Cerebellar nuclear complex (tissue), 1 donor: ENCODE measurements at places on chromosomes 7 and 10.

DNA sequence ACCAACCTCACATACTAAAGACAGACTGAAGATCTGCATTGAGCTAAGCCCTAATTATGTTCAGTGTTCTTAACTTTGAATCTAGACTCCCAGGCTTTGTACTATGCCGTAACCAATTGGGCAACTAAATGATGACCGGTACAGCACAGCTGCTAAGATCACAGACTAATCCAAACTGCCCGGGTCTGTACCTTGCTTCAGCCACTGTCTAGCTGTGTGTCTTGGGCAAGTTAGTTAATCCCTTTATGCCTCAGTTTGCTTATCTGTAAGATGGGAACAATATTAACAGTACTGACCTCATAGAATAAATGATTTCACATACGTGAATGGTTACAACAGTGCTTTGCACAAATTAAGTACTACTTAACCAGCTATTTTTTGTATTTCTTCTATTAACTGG, 205.8 kb upstream of the NFE2L3 start:
- no peak for DNase-seq

DNA sequence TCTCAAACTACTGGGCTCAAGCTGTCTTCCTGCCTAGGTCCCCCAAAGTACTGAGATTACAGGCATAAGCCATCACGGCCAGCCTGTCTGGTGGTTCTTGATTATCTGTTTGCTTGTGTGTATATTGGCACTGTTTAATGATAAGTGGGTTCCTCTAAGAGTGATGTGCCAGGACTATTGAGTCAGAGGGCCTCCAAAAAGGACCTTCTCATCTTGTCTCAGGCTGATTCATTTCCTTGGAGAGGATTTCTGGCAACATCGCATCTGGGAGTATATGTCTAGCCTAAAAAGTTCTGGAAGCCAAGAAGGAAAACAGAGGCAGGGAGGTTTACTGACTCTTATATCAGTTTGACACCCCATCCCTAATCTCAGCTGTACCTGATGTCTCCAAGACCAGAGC, 27.1 kb upstream of the AKAP9 start:
- no peak for DNase-seq

GRCh38 chr10:47092376-47092775, 181.1 kb downstream of the PTPN20 start:
- no peak for DNase-seq

- DNase-seq: peak; percentile 43
Measured at GRCh38 chr7:107938456-107939250, 47.7 kb downstream of the DLD start.

GRCh38 chr7:139087212-139087611, 22.3 kb downstream of the ZC3HAV1 start:
- DNase-seq: no peak

GRCh38 chr10:44424957-44425356, 40.1 kb upstream of the CXCL12 start:
- no peak for DNase-seq

GRCh38 chr7:138948403-138948802, 32.8 kb downstream of the KIAA1549 start:
- DNase-seq: no peak

DNA sequence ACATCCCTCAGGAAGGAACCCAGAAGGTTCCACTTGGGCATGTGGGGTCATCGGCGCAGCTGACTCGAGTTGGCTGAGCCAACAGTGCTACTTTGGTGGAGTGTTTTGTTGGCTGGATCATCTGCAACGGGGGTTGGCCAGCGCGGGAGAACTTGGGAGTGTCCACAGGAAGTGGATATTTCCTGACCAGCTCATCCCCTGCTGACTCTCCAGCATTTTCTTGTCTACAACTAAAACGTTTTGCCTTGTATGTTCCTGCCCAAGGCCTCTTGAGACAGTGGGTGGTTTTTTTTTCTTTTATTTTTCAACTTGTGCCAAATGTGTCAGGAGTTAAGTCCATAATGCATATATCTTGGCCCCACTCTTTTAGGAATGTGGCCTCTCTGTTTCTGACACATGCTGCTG, 208.6 kb downstream of the ZNF365 start:
- no peak for DNase-seq

- DNase-seq: no peak
Measured at GRCh38 chr7:105439174-105439893, 50.6 kb upstream of the SRPK2 start.

- DNase-seq: no peak
Measured at GRCh38 chr7:14834456-14834855, 68.1 kb downstream of the DGKB start.

DNA sequence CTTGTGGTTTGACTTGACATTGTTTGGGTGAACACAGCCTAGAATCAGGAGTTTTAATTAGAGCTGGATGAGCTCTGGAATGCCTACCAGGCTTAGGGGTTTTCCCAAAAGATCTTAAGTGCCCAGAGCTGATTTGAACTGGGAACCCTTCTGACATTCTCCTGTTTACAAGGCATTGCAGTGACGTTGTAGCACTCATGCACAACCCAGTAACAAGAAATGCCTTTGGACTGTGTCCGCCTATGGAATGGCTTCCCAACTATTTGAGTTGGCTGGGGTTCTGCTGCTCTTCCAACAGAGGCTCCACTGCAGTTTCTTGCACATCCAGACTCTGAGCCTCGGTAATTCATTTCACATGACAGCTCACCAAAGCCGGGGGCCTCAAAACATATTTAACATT, 76.7 kb upstream of the MKX start:
- DNase-seq: no peak

DNA sequence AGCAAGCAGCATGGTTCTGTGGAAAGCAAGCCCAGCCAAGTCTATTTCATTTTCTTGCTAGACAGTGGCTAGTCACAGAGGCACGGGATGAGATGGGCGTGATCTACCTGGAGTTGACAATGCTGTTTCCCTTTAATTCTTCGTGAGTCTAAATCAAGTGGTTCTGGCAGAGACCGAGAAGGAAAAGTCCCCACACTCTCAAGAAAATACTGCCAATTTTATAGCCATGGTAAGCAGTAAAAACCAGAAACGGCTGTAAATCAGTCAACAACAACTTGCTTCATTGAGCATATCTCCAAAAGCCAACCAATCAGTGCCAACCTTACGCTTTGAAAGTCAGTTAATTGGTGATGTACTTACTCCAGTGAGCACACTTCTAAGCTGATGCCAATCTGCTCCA, 223.4 kb downstream of the SEC23IP start:
- no peak for DNase-seq

DNA sequence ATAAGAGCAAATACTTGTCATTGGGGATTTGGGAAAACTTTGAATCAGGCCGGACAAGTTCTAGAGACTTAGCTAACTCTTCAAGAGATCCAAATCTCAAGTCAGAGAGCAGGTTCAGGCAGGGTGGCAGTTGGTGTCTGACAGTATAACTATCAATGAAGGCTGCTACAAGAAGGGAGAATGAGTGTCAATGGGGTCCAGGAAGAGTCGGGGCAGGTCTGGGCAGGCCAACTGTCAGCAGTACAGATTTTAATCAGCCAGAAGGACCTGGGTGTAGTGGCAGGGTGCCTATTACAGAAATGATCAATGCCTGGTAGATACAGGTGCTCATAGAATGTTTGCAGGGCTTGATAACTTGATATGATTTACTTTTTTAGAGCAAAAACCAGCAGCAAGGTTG, 751.1 kb downstream of the GRM8 start:
- no peak for DNase-seq

DNA sequence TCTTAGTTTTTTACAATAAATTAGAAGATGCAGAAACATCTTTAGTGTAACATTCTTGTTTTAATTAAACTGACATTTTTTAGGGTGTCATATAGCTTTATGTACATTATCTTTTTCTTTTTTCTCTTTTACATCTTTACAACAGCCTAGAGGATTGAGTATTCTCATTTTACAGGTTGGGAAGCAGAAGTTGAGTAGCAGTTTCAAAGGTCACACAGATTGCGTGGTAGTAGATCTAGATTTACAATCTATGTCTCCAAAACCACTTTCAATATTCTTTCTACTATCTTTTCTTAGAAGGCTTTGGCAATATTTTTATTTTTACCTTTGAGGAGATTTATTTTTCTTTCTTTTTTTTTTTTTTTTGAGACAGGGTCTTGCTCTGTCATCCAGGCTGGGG, 18.7 kb upstream of the MCU start:
- no peak for DNase-seq

- DNase-seq: no peak
Measured at GRCh38 chr7:5599543-5600200, 176.0 kb upstream of the TNRC18 start.

DNA sequence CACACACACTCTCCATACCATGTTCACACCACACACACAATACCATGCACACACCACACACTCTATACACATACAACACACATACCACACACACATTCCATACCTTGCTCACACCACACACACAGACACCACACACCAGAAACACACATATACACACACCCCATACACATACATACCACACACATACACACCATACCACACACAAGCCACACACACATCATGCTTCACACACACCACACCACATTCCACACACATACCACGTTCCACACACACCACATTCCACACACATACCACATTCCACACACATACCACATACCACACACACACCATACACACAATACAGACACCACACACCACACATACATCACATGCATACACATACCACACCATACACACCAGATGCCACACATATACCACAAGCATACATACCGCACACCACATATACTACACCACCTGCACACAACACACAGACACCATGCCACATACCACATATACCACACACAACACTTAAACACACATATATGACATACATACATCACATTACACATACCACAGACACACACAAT, 282.7 kb downstream of the POU6F2 start:
- no peak for DNase-seq
